NCI-H1092 treated with DMSO at 0.1 percent for 48 hours (cell line): ENCODE measurements at places on chromosomes 2 and 18.

DNA sequence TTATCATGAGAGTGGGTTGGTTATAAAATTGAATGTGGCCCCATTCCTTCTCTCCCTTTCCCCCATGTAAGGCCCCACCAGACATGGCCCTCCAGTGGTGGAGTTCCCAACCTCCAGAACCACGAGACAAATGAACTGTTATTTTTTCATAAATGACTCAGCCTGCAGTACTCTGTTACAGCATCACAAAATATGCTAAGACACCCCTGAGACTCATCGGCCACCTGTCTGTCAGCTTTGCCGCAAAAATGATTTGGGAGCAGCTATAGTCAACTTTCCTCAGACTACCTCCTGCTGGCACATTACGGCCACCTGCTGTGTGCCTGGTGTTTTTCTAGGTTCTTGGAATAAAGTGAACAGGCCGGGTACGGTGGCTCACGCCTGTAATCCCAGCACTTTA is 21.4 kb upstream of the C1QL2 start:
- DNase-seq: no peak

DNA sequence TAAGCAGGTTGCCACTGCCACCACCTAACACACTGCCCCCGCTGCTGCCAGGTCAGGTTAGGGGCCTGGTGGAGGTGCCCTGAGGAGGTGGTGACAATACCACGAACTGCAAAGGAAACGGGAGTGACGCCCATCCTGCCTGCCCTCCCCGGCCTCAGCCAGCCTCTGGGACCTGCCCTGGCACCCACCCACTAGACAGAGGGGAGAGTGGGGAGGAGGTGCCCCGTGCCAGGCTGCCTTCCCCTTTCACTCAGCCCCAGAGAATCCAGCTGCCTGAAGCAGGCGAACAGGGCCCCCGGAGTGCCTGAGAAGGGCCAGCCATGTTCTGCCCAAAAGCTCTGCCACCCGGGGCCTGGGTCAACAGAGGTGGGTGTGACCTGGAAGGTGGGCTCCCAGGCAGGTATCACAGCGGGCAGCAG is 44.5 kb upstream of the FOSL2 start:
- DNase-seq: no peak

DNA sequence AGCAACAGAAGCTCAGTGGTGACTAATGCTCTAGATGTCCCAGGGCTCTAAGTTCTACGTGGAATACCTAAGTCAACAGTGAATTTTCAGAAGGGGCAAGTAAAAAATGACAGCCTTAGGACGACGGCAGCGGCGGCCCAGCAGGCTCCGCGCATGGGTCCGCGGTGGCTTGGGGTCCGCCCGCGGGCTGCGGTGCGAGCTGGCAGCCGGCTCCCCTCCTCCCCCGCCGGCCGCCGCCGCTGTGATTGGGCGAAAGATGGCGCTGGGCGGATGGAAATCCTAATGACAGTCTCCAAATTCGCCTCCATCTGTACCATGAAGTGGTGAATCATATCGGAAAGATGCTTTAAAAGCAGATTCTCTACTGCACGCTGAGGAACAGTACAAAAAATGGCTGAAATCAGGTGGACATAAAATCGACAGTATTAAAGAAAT is 74.7 kb downstream of the HNRNPLL start:
- peak; percentile 56 for DNase-seq

DNA sequence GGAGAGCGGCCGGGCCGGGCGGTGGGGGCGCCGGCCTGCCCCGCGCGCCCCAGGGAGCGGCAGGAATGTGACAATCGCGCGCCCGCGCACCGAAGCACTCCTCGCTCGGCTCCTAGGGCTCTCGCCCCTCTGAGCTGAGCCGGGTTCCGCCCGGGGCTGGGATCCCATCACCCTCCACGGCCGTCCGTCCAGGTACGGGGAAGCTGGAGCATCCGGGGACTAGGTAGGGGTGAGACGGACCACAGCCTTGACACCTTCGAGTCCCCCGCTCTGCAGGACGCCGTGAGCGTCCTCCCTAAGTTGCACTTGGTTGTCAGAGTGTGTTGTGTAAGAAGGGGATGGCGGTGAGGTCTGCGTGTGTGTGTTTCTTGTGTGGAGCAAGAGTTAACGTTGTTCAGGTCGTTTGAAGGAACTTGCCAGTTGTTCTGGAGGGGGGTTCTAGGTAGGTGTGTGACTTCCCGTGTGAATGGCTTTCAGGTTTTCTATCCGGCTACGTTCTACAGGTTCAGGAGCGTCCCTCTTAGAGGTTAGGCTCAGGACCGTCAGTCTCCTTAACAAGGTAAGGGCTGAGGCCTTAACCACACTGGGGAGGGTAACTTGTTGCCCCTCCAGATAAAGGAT is 393 bp downstream of the IL1R1 start:
- DNase-seq: no peak

GRCh38 chr18:48139431-48140347 is 209.2 kb upstream of the SMAD2 start:
- DNase-seq: peak; percentile 99

GRCh38 chr2:236705295-236706105 is 135.9 kb downstream of the ACKR3 start:
- DNase-seq: no peak

DNA sequence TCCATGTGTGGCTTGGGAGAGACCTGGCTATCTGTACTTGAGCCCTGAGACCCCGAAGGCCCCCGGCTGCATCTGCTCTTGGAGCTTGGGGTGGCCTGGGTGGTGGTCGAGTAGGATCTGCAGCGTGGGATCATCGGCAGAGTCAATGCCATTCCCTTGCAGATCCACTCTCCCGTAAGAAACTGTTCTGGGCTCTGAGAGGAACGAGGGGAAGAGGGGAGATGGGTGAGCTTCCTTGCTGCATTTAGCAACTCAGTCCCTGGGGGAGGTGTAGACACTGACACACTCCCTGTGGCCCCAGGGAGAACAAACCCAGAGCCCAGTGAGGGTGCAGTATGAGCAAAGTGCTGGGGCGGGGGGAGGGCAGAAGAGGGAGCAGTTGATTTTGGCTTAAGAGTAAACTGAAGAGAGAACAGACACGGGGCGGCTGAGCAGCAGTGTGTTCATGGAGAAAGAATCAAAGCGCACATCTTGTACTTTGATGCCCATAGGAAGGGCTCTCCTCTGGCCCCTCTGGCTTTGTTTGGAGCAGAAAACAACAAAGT is 8.5 kb downstream of the GREB1 start:
- no peak for DNase-seq

DNA sequence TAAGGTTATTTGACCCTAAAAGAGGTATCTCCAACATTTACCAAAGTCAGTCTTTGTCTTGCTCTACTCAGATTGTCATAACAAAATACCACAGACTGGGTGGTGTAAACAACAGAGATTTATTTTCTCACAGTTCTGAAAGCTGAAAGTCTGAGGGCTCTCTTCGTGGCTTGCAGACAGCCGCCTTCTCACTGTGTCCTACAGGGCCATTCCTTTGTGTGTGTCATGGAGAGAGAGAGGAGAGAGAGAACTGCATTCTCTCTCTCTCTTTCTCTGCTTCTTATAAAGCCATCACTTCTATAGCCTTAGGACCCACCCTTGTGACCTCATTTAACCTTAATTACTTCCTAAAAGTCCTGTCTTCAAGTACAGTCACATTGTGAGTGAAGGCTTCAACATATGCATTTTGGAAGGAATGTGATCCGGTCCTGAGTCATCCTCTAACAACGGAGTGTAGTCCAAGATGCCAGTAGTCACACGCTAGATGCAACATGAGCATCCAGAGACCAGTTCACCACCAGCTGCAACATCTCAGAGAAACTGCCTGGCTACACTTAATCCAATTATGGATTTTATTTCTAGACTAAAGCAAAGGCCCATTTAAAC is 130.2 kb downstream of the CD226 start:
- DNase-seq: no peak

- no peak for DNase-seq
These were observed 61.0 kb upstream of the NFE2L2 start for GRCh38 chr2:177325554-177325953.

GRCh38 chr2:177711483-177712265 is 319.1 kb downstream of the AGPS start:
- no peak for DNase-seq

- no peak for DNase-seq
These were observed 359.1 kb upstream of the CHST9 start for GRCh38 chr18:27544206-27544605.

- no peak for DNase-seq
These were observed 8.1 kb upstream of the CCL20 start for GRCh38 chr2:227805578-227805977.
